ENCODE measurements at places on chromosomes 3 and 15. TPM values are rescaled to one million over a fixed set of nuclear protein-coding genes. Genes with fewer than 3 reads are reported as not detected.

DNA sequence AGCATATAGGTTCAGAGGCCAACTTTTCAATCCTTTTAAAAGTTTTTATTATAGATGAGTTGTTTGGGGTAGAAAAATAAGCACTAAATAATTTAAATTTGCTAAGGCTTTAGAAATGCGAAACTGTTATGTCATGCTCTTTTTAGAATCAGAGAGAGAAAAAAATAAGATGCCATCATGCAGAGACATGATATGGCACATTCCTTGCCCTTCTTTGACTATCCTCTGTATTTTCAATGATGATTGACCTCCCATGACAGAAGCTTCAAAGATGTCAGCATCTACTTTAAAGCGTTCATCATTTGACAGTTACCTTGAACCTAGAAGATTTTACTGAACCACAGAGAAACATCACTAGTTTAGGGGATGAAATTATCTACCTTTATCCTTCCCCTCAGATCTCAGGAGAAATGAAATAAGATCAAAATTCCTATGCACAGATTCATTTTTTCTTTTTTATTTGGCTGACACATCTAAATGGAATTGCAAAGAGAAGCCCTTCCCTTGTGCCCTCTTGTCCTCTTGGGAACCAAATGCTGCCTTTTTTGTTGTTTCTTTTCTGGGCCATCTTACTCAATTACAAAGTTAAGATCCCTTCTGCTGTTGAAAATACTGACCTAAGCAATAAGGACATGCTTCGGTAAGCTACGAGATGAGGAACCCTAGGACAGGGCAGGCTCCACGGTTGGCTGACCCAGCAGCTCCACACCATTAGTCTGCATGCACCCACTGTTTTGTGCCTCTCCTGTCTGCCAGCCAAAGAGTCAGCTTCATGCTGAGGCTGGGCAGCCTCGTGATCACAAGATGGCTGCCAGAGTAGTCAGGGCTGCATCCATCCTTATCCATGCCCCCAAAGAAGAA lies 289.7 kb upstream of the TPM1 start:
- no peak for DNase-seq

DNA sequence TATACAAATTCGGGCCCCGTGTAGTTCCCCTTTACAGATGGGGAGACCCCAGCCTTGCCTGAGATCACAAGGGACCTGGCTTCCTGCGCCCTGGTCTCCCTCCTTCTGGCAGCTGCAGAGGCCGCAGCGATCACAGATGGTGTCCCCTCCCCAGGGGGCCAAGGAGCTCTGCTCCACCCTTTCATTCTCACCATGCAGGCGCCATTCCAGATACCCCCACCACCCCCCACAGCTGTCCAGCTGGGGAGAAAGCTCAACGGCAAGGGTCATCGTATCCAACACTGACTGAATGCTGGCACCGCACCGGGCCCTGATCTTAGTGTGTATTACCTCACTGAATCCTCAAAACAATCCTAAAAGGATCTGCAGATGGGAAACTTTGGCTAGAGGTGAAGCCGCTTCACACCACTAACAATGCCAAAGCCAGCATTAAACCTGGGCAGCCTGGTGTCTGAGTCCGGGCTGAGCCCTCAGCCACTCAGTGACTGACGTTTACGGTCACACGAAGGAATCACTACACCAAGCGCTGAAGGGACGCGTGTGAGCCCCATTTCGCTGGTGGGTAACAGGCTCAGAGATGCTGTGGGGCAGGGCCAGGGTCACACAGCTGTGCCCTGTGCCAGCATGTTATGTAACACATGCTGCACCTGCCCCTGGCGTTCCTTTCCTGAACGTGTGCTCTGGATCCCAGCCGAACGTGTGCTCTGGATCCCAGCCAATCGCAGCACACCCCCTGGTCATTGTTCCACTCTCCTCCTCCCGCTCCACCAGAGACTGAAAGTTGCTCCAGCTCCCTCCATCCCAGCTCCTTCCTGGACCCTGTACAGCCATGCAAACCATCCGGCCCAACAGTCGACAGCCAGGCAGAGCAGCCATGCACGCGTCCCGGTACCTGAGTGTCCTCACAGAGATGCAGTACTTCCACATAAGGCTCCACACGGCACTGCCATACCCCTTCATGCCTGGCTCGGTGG lies 51.8 kb downstream of the IQSEC1 start:
- no peak for DNase-seq

- no peak for DNase-seq
These were observed 301.8 kb downstream of the LPP start for GRCh38 chr3:188455748-188456147.

DNA sequence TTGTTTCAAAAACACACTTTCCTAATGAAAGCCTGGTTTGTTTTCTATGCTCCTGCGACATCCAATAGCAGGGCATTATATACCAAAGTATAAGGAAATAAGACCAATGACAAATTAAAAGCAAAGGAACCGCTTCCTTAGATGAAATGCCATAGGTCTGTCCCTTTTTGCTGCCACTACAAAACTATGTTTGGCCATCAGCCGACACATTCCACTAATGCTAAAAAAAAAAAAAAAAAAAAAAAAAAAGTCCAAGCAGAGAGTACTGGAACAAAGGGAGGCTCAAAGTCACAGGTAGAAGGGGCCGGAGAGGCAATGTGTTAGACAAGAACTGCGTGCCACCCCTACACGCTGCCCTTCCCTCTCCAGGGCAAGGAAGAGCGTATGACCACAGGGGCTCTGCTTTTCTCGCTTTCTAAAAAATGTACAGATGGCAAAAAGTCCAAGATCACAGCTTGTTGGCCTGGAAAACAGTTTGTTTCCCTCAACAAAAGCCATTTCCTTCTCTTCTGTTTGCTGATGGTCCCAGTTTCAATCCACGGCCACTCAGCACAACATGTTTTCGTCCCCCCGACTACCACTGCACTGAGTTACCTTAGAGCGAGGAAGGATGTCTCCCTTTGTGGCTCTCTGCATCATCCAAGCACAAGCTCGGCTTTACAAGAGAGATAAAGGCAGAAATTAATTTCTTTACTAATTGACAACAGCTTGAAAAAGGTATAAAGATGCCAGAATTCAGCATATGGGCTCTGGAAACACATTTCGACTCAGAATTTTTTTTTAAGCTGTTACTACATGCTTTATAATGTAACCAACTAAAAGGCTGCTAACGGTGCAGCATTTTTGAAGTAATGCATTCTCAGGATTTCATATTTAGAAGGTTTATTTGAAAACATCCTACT lies 70.8 kb downstream of the ABTB1 start:
- no peak for DNase-seq

GRCh38 chr15:37134699-37135131 lies 34.4 kb upstream of the MEIS2 start:
- no peak for DNase-seq

DNA sequence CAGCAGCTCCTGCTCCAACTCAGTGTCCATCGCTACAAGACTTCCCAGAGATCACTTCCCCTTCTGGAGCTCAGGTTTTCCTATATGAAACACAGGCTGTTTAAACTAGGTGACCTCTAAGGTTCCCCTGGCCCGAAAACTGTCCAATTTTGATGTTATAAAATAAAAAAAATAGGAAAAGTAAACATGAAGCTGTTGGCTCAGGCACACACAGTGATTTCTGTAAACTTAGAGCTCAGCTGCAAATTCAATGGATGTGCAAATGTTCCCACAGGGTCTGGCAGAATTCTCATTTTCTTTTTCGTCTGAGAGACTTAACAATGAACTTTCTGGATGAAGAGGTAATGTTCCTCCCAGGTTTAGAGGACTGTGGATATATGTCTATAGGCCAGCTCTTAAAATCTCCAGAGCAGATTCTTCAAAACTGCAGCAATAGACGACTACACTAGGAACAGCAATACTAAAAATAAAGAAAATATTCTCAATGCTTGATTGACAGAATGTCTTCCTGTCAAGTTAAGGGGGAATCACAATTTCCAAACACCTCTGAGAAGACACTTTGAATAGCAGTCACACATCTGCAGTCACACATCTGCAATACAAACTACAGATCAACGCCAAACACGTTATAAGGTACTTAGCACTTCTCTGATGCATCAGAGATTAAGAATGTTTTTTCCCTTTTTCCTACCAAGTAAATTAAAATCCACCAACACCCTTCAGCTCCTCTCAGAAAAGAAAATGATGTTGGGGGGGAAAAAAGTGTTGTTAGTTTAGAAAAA lies 2.8 kb downstream of the NUP210 start:
- no peak for DNase-seq

- no peak for DNase-seq
These were observed 73.9 kb upstream of the CHRNB4 start for GRCh38 chr15:78714890-78715289.

DNA sequence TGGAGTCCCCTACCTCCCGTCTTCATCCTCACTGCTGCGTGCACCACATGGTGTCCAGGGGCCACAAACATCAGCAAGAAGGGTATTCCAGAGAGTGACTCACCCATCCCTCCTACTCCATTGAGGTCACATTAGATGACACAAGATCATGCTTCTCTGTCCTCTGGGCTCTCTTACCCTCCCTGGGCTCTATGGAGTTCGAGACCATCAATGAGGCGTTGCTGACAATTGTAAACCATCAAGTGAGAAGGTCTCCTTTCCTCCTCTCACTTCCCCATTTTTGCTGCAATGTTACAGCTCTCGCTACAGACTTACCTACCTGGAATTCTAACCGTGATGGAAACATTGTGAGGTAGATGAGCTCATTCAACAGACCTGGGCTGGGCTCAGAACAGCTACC lies 51.7 kb downstream of the HMCES start:
- DNase-seq = no peak

TM4SF18 gene
- total RNA-seq = 1.9 TPM

ROPN1 gene
- not detected for total RNA-seq

IL5RA gene
- total RNA-seq = not detected

TMEM108 gene
- 0.41 TPM for total RNA-seq

ARPIN gene
- total RNA-seq = 21.4 TPM
